Brain (organoid and tissue), 16 donors: ENCODE measurements at places on chromosomes 3 and 15. TPM values are rescaled to one million over a fixed set of nuclear protein-coding genes. Genes with fewer than 3 reads are reported as not detected.

Gene SPINK8
- 1.4 TPM for polyA plus RNA-seq

Gene GOLGA8J
- not detected for polyA plus RNA-seq

Gene KLHL40
- not detected for polyA plus RNA-seq

Gene RASGRP1
- 1.3 TPM for polyA plus RNA-seq

Gene COL6A5
- polyA plus RNA-seq, result not detected

Gene FRMD5
- 11.2 TPM for polyA plus RNA-seq

Gene GOLGA8S
- polyA plus RNA-seq, result not detected

Gene PCSK6
- 31.9 TPM for polyA plus RNA-seq

Gene CSPG5
- 32.3 TPM for polyA plus RNA-seq

Gene CCK
- 71.6 TPM for polyA plus RNA-seq

Gene YEATS2
- 23.4 TPM for polyA plus RNA-seq

Gene STRIT1
- not detected for polyA plus RNA-seq

Gene GOLGA6L4
- not detected for polyA plus RNA-seq

Gene ACSBG1
- polyA plus RNA-seq, result 34.7 TPM
